IgD-negative memory B cell (primary cell): ENCODE measurements at places on chromosomes 1 and 21. TPM values are rescaled to one million over a fixed set of nuclear protein-coding genes. Genes with fewer than 3 reads are reported as not detected.

The CCDC24 gene
- 5.3 TPM for polyA plus RNA-seq

The ZDHHC18 gene
- 4.3 TPM for polyA plus RNA-seq

The SH2D1B gene
- 0.26 TPM for polyA plus RNA-seq

The DSCAM gene
- polyA plus RNA-seq: not detected
